ENCODE measurements at places on chromosomes 7 and 10.
A peak's percentile ranks its signal among the peaks of the same experiment; 100 is the strongest.

DNA sequence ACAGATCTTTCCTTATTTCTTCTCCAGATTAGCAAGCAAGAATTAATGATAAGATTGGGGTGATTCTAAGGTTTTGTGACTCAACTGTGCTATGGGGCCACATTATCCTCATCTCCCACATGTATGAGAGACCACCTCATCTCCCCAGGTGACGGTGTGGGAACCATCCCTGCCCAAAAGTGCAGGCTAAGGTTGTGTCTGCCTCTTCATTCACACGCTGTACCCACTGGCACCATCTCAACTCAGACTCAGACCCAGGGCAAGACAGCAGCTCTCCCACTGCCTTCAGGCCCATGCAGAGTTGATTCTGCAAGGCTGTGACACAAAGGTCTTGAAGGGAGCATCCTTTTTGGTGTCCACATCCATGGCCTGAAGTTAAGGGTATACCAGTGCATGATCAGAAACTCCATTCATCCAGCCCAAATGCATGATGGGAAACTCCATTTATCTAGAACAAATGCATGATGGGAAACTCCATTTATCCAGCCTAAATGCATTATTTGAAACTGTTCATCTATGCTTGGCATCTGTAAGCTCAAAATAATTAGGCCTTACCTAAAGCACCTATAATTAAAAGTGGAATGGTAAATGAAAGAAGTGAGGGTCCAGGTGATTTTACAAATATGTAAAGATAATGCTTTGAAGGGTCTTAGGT is 99.4 kb downstream of the TCERG1L start:
- DNase-seq, result no peak

- peak; percentile 19 for DNase-seq
Measured at GRCh38 chr7:123797673-123798531, 47.1 kb upstream of the HYAL4 start.

DNA sequence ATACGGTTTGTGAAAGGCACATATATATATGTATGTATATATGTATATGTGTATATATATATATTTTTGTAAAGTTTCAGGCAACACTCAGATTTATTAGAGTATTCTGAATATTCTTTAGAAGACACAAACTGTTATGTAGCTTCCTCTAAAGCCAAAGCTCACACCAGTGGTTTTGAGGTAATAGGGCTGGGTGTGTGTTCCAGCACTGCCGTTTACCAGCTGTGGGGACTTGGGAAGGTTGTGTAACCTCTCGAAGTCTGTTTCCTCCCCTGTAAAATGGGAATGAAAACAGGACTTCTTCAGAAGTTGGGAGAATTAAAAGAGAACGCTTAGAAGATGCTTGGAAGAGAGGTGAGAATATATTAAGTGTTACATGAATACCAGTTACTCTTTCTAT is 94.8 kb downstream of the PRPF18 start:
- no peak for DNase-seq

- DNase-seq, result no peak
Measured at GRCh38 chr7:107847168-107847835, 43.7 kb upstream of the DLD start.

GRCh38 chr10:102352066-102352715 is 43.3 kb upstream of the NFKB2 start:
- peak; percentile 62 for DNase-seq

- DNase-seq, result no peak
Measured at GRCh38 chr10:49410365-49411074, 14.6 kb upstream of the DRGX start.

GRCh38 chr7:75887669-75888369 is 9.0 kb downstream of the RHBDD2 start:
- no peak for DNase-seq

DNA sequence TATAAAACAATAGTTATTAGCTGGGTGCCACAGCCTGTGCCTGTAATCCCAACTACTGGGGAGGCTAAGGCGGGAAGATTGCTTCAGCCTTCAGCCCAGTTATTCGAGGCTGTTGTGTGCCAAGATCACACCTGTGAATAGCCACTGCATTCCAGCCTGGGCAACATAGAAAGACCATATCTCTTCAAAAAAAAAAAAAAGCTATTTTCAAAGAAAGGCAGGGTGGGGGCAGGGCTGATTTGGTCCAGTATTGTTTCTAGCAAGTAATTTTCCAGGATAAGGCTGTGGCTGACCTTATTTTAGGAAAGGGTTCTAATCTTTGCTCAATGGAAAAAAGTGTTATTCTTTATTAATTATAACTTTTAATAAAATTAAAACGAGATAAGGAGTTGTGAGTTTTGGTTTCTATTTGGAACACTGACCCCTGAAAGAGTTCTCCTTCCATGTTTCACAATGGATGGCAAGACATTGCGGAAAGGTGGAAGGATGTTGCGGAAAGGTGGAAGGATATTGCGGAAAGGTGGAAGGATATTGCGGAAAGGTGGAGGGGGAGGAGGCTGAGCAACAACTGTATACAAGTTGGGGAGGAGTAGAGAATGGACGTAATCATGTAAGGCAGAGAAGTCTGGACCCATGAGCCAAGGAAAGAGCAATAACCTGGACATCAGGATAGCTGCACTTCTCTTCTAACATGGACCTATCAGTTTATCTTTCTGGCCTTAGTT is 1.5 kb upstream of the C1GALT1 start:
- no peak for DNase-seq

All from AG08396 (cell line).